ENCODE measurements at places on chromosomes 16 and 17.

DNA sequence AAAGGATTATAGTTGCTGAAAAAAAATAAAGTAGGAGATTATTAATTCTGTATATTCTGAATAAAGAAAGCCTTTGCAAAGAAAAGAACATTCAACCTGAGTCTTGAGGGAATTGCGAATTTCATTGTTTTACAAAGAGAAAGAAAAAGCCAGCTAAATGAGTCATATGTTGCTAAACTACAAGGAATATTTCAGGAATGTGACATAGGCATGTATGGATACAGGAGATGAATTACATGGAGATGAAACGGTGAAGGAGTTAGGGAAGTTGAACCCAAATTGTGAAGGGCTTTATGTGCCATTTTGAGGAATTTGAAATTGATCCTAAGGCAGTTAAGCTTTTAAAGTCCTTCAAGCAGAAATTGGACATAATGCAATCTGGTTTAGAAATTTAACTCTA is 177.3 kb upstream of the RBL2 start:
- peak; percentile 66 for DNase-seq

GRCh38 chr17:47713980-47714700 is 18.9 kb upstream of the TBX21 start:
- no peak for DNase-seq

DNA sequence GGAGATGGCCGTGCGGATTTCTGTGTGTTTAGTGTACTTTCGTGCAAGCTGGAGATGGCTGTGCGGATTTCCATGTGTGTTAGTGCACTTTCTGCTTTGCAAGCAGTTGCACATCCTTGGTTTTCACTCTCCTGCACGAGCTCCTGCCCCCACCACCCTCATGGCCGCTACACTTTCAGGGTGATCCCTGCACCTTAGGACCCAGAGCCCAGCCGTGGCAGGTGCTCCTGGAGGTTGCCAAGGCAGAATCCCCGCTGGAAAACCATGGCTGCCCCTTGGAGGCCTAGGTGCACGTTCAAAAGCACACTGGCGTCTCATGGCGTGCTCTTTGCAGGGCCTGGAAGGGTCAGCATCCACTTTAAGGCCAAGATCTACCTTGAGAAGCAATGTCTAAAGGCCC is 311.0 kb upstream of the TNRC6C start:
- no peak for DNase-seq

DNA sequence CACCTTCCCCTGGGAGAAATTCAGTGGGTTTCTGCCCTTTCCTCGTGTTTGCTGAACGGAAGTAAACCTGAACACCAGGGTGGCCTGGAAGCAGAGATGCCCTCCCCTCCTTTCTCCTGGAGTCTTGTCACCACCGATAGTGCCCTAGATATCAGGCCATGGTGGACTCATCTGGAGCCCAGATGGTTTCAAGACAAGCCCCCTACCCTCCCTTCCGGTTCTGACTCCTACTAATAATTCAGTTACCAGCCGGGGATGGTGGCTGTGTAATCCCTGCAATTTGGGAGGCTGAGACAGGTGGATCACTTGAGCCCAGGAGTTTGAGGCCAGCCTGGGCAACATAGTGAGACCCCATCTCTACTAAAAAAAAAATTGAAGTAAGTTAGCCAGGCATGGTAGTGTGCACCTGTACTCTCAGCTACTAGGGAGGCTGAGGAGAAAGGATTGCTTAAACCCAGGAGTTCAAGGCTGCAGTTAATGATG is 2.4 kb downstream of the ZNF469 start:
- no peak for DNase-seq

GRCh38 chr16:65833171-65833871 is 533.2 kb upstream of the CDH5 start:
- peak; percentile 4 for DNase-seq

DNA sequence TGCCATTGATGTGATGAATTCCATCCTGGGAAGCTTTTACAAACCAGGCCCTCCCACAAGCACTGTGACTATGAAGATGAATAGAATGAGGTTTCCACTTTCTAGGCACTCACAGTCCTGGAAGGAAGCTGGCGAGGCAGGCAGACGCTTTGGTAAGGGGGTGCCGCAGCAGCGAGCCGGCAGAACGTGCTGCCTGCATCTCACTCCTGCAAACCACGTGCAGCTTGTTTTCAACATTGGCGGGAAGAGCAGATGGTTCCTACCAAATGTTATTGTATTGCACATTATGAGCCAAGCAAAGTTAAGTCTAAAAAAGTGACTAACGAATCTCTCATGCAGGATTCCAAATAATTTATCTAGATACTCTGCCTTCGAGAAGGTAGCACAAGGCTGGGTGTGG is 3.7 kb upstream of the DNAI2 start:
- no peak for DNase-seq

DNA sequence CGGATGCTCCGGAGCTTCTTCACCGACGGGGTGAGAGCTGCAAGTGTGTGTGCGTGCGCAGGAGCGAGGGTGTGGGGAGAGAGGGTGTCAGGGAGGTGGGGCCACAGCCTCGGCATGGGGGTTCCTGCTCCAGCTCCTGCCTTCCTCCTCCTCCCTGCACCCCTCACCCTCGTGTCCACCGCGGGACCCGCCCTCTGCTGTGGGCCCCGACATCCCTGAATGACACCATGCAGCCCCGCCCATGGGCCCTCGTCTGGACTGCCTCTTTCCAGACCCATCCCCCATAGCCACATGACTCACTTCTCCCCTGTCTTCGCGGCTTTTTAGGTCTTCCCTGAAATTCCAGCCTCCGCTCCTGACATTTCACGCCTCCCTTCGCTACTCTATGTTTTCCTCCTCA is 41.6 kb downstream of the ARHGAP23 start:
- peak; percentile 46 for DNase-seq

GRCh38 chr17:57555636-57556175 is 189.4 kb downstream of the CCDC182 start:
- no peak for DNase-seq

- peak; percentile 26 for DNase-seq
Measured at GRCh38 chr16:83912519-83913244, 13.8 kb downstream of the MLYCD start.

DNA sequence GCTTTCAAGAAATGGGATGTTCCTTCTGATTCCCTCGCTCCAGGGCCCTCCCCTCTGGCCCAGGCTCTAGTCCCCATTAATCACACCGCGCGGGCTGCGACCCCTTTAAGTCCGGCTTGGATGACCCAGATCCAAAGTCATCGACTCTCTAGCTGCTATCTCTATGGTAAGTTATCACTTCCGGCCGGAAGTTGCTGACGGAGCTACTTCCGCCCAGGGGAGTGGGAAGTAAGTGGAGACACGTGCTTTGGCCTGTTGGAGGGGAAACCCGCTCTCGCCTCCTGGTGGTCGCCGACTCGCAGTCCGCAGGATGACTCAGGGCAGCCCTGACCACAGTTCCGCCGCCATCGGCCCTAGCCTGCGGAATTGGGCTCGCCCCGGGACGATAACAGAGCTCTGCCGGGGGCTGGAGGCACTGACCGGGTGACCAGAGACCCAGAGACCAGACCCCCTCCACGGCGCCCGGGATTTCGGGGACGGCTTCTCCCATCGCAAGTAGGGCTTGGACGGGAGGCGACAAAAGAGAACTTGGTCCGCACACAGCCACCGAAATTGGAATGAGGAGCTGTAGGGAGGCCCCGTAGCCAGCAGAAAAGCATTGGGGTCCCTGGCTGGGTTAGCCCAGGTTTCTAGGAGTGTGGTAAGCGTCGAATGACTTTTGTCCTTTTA is 52.2 kb upstream of the SEC14L1 start:
- DNase-seq: peak; percentile 98

- DNase-seq: no peak
Measured at GRCh38 chr16:12086822-12087221, 110.3 kb downstream of the SNX29 start.

GRCh38 chr16:85555719-85556455 is 57.2 kb upstream of the GSE1 start:
- DNase-seq: no peak

DNA sequence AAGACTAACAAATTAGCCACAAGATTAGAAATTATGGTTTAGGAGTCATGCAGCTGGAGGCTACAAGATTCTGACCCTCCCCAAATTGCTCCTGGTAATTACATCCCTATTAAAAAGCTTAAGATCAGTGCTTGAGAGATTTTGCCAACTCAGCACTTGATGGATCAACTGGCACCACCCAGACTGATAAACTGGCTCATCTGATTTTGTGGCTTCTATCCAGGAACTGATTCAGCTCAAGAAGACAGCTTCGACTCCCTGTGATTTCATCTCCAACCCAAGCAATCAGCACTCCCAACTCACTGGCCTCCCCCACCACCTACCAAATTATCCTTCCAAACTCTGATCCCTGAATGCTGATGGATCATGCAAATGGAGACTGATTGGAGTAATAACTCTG is 94.8 kb downstream of the TNFRSF13B start:
- no peak for DNase-seq

DNA sequence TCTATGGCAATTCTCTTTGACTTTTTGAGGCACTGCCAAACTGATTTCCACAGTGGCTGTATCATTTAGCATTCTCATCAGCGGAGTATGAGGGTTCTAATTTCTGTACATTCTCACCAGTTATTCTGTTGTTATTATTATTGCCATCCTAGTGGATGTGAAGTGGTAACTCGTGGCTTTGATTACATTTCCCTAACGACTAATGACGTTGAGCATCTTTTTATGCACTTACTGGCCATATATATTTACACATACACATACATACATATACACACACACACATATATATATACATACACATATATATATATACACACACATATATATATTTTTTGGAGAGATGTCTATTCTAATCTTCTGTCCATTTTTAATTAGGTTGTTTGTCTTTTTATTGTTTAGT is 3.7 kb upstream of the MLYCD start:
- no peak for DNase-seq

GRCh38 chr17:82655523-82655922 is 7.3 kb upstream of the WDR45B start:
- no peak for DNase-seq

DNA sequence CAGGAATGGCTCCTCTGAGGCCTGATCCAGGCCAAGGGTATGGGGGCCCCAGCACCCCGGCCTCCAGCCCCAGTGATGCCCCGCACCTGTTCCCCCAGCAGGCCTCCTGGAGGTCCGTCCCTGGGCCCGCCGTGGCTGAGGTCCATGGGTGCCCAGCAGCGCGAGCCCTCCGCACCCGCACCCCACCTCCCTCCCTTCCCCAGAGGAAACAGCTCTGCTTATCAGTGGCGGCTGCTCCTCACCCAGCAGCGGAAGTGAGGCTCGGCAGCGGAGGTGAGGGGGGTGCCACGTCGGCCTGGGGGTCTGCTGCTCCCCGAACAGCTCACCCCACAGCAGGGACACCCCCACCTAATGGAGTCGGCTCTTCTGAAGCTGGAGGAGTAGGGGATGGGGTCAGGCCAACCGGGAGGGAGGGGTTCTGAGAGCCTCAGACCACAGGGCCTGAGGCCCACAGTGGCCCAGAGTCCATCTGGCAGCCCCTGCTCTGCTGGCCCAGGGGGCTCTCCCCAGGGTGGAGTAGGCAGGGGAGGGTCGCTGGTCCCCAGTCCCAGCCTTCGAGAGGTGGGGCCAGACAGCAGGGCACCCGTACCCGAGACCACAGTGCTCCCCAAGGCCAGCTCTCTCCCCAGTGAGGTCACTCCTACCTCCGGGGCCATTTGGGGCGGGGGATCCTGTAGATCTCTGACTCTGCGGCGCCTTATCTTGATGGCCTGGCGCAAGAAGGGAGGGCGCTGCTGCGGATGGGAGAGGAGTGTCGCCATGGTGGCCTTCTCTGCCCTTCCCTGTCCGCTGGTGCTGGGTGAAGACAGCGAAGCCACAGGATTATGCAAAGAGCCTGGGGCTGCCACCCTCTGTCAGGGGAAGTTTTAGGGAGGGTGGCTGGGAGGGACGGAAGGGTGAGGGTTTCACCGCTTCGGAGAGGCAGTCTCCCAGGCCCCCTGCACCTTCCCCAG is at the start of gene UNC13D:
TSS of gene UNC13D (minus strand) at position 828 of the 953 bp plus-strand sequence. CDS start at position 761, 67 bp downstream.
- no peak for DNase-seq

DNA sequence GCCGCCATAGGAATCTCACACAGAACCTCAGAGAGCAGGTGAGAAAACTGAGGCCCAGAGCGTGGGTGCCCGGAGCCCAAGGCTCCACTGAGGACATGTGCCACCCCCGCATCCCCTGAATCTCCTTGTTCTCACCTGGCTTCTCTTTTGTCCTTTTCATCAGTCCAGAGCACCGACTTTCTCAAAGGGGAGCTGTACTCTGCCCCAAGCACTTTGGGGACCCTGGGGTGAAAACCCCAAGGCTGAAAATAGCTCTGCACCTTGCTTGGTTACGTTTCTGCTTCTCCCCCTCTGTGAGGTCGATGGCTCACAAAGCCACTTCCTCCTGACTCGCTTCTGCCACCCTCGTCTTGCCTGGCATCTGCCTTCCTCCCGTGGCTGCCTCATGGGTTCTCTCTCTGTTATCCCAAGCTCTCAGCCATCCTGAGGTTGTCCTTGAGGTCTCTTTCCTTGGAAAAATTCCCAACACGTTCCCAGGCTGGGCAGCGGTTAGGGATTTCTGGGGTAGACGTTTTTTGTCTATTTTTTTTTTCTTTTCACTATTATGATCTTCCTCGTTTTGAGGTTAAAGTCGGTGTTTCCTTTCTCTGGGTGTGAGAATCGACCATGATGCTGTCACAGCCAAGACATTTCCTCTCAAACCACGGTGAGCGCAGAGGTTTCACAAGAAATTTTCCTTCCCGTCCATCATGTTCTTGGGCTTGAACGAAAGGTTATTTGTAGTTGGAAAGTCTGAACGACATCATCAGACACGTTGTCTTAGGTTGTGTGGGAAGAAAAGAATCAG is 37.2 kb downstream of the IRF8 start:
- no peak for DNase-seq

- no peak for DNase-seq
Measured at GRCh38 chr16:87076331-87076949, 240.8 kb downstream of the C16orf95 start.

DNA sequence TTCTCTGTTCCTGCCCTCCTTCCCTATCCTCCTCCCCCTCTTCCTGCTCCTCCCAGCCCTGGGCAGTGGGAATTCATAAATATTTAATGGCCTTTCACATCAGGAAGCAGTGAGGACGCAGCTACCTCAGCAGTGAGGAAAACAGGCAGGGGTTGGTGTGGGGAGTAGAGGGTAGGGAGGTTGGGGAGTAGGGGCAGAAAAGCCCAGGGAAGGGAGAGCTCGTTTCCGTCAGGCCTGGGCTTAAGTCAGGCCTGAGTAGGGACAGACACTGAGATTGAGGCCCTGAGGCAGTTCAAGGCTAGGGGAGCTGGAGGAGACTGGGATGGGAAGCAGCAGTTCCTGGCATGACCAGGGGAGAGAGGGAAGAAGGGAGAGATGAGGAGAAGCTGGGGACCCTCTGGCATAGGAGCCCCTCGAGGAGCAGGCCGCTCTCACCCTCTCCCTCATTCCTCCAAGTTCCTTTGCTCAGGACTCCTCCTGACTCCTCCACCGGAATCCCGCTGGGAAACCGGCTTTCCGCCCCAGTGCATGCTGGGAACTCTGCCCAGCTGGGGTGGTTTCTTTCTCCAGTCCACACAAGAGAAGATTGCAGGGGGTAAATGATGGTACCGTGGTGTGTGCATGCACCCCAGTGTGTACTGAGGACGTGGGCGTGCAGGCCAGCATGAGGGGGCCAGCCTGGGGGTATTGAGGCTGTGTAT is 6.2 kb downstream of the SAMD14 start:
- no peak for DNase-seq

Data from LHCN-M2 (cell line).